Stimulated activated CD4-positive, alpha-beta T cell treated with anti-CD3 and anti-CD28 coated beads, Interleukin-15, amount 100 ng/mL, for 48 hours (primary cell): ENCODE measurements at places on chromosomes 16 and 17.

- no peak for DNase-seq
Observed at GRCh38 chr17:61463316-61464129, 11.3 kb downstream of the TBX4 start.

DNA sequence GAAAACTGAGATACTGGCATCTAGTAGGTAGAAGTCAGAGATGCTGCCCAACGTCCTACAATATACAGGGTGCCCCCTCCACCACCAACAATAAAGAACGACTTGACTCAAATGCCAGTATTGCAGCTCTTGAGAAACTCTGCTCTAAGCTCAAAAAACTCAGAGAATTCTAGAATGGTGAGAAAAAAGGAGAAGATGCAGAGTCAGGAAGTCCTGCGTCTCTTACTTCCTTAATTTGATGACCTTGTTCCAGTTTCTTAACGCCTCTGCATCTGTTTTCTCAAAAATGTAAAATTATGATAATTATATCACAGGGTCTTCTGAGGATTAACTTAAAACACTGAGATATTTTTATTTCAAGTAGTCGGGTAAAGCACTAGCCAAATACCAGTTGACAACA, 1.7 kb upstream of the HSBP1 start:
- DNase-seq, result no peak

- no peak for DNase-seq
Observed at GRCh38 chr17:48181653-48182052, 74.1 kb downstream of the SNX11 start.

- peak; percentile 52 for DNase-seq
Observed at GRCh38 chr17:63478814-63479494, 2.1 kb downstream of the ACE start.

GRCh38 chr16:4664538-4665418, 28.6 kb upstream of the NUDT16L1 start:
- no peak for DNase-seq

- DNase-seq, result no peak
Observed at GRCh38 chr16:30951750-30952149, 2.9 kb downstream of the ORAI3 start.

DNA sequence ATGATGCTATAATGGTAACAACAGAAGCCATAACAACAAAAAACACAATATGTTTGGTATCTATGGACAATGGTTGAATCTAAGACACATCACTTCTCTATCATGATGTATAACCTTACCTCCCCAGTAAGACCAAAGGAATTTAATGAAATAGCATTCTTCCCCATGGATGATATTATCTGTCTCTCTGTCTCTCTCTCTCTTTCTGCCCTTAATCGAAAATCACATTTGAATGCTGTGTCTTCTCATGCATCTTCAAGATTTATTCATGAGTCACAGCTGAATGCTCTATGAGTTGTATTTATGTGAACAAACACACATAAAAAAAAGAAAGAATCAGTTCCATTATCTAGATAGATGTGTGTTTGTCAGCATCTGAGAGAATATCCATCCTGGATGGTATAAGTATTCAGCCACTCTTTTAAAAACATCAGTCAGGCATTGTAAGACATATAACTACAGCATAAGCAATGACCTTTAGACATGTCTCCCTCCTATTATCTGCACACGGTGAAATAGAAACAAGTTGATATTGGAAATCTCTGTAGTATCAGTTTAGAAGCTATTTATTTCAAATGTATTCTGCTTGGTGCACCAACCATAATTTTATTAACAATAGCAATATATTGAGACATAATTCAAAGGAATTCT, 433.3 kb downstream of the TOX3 start:
- DNase-seq, result no peak

DNA sequence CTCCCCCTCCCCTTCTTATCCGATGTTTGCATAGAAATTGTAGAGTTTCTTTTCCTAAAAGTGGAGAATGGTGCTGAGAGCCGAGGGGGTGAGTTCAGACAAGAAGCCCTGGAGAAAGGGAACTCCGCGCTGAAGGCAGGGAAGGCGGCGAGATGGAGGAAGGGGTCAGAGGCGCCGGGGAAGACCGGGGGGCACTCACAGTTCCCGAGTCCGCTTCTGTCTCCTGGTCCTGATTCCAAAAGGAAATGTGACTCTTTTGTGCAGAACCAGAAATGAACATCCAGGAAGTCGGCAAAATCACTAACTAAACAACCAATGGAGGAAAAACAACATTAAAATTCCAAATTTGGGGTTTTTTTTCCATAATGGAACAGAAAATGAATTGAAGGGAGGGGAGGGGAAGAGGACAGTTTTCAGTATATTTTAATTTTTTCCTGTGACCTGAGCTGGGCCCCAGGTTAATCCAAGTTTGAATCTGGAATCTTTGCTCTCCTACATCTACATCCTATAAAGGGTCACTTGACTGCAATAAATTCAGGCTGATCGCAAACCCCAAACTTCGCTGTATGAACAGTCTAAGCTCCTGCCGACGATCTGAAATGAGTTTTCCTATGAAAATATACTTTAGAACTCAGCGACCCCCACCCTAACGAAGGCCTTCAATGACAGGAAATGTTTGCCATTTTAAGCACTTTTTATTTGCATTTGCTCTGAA, 252.3 kb downstream of the C16orf95 start:
- DNase-seq, result no peak

DNA sequence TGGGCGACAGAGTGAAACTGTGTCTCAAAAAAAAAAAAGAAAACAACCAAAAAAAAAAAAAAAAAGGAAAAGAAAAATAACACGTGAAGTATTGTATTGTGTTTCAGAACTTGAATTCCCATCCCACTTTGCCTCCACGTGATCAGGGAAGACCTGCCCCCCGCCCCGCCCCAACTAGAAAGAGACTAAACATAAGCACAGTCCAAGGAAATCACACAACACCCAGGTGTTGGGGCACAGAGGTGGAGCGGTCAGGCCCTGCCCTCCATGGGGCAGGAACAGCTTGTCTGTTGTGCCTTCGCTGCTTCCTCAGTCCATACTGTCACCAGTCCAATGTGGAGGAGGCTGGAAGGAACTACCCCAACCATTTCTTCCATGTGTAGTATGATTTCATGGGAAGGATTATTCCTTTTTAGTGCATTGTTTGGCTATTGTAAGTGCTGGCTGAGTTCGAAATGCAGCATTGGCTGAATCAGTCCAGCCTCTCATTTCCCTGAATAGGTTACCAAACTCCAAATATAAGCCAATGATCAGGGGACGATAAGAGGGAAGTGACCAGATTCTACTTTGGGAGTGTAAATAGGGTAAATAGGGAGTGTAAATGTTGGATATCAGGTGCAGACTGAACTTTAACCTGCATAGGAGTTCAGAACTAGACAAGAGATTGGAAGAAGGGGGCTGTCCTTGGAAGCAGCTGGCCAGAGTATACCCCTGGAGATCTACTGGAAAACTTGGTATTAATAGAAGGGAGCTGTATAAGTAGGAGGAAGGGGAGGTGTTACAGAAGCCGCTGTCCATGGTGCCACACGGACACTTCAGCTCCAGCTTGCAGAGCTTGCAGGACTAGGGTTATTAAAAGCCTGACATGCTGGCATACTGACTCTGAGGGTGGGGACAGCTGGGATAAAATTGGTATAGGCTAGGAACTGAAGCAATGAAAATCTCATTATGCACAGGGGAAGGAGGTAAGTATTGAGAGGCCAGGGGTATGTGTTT, 50.7 kb downstream of the TANGO6 start:
- DNase-seq, result no peak

GRCh38 chr17:59406808-59407381, 75.4 kb downstream of the YPEL2 start:
- no peak for DNase-seq

GRCh38 chr17:58341861-58342475, 10.0 kb downstream of the SUPT4H1 start:
- no peak for DNase-seq

DNA sequence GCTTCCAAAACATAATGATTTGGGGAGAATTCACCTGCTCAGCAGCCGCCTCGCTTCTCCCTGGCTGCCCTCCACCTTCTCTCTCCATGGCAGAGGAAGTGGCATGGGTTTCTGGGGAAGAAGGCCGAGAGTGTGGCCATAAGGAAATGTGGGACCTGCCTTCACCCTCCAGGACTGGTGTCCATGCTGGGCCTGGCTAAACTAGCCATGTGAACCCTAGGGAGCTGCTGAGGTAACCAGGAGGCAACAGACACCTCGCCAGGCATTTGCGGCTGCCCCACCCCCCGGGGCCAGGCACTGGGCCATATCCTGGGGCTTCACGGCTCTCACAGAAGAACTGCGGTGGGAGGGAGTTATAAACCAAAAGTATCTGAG, 9.9 kb upstream of the CMTM4 start:
- DNase-seq, result no peak

GRCh38 chr17:3003296-3004149, 59.9 kb downstream of the OR1D5 start:
- DNase-seq, result no peak

DNA sequence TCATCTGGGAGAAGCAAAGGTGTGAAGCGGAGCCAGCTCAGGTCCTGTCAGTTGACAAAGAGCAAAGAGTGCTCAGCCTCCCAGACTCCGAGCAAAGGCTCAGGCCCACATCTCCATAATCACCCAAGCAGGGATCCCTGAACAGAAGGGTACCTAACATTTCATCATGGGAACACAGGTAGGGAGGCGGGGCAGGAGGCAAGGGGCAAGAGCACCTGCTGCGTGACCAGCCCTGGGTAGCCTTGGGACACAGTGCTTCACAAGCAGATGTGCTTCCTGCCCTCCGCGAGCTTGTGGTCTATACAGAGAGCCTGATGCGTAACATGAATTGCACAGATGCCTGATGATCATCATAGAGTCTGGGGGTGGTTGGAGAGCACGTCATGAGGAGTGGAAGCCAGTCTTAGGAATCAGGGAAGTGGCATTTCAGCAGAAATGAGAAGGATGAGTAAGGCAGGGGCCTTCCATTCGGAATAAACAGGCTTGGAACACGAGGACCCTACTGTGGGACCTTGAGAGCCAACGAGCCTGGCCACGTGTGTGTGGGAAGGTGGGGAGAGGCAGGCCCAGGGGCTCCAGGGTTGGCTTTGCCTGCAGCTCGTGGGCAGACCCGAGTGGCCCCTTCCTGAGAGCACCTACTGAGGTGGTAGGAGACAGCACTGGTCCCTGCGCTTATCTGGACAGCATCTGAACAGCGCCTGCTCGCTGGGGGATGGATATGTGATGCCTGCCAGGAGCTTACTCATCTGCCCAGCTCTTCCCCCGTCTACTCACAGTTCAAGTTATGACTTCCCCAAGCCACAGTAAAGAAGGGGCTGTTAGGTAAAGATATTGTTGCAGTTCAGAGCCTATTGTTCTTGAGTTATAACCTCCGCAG, 125.8 kb downstream of the CCDC182 start:
- no peak for DNase-seq

DNA sequence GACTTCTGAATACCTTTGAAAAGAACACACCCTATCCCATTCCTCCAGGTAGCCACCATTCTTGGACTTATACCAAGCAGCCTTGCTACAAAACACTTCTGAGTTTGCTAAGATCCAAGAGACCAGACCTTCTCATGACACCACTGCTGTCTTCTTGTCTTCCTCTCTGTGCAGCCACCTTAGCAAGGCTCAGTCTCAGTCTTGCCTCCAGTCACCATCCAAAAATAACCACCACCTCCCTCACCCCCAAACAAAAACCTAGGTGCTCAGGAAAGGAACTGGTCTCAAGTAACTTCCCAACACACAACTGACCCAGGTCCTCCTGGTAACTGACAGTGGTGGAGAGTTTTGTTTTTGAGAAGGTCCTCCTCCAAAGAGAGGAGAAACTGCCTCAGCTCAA, 90.9 kb upstream of the CORO6 start:
- DNase-seq, result no peak

DNA sequence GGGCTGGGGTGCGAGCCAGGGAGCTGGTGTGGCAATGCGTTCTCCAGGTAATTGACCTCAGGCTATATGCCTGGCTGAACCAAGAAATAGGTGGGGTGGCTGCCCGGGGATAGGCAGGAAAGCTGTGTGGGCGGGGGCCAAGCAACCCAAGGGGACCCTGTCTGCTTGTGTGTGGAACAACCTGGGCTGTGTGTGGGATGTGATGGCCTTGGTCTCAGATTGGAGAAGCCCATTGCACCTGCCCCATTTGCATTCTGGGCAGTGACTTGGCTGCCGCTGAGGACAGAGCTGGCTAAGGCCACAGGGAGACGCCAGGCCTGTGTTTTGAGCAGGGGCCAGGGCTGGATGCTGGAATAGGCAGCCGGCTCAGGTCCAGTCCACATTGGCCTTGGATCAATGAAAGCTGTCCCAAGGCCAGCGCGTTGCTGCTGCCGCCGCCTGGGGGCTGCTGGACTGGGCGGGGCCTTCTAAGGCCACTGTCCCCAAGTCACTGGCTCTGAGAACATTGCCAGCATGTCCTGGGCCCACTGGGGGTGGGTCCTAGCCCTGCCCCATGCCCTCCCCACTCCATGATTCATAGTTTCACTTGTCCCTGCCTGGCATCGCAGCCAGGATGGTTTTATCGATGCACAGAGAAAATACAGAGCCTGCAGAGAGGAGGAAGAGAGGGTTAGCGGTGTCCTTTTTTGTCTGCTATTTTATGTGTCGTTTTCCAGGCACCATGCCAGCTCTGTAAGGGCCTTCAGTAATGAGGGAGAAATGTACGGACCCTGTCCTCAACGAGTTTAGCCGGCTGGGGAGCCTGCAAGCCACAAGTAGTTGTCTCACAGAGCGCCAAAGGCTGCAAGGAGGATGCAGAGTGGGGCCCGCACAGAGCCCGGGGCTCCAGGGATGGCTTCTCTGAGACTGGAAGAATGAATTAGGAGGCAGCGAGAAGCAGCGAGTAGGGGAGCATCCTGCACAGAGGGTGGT, 43.9 kb downstream of the NKD1 start:
- DNase-seq, result no peak

GRCh38 chr17:31111183-31111582, 16.4 kb downstream of the NF1 start:
- no peak for DNase-seq

GRCh38 chr17:30532871-30533270, 55.7 kb downstream of the GOSR1 start:
- DNase-seq, result no peak

- no peak for DNase-seq
Observed at GRCh38 chr16:78154729-78155461, 55.4 kb downstream of the WWOX start.

GRCh38 chr16:53043986-53044601, 8.6 kb downstream of the CHD9NB start:
- no peak for DNase-seq

- DNase-seq, result no peak
Observed at GRCh38 chr17:48335858-48336500, 94.0 kb downstream of the SKAP1 start.

DNA sequence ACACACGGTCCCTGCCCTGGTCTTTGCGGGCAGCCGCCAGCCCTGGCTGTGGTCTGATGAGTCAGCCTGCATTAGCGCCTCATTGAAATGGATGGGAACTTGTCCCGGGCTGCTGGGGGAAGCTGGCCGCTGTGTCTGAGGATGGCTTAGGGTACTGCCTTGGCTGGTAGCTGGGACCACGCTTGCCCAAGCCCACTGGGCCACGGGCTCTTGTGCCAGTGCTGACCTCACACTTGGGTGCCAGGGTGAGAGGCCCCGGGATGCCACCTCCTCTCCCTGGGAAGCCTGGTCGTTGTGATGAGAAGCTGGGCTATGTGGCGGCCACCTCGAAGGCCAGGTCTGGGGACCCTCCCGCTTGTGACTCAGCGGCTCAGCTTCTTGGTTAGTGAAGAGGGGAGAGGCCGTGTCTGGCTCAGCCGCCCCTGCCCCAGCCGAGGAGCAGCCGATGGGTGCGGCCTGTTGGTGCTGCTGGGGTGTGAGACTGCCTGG, 10.7 kb downstream of the CACNA1H start:
- no peak for DNase-seq
